NCI-H510A (cell line): ENCODE measurements at places on chromosomes 5 and 9.

GRCh38 chr5:171418982-171419687 lies at the start of gene FGF18:
FGF18 (plus strand) TSS chr5:171419647; CDS start chr5:171420200, 553 bp downstream.
- peak; percentile 59 for DNase-seq

GRCh38 chr5:126044111-126044668 lies 379.0 kb upstream of the GRAMD2B start:
- peak; percentile 24 for DNase-seq

- DNase-seq, result peak; percentile 85
Observed at GRCh38 chr5:88660947-88661805, 221.8 kb downstream of the MEF2C start.

- DNase-seq, result no peak
Observed at GRCh38 chr9:101399643-101399970, 956 bp downstream of the ZNF189 start.

GRCh38 chr9:125932012-125932411 lies 184.8 kb downstream of the PBX3 start:
- no peak for DNase-seq

- peak; percentile 86 for DNase-seq
Observed at GRCh38 chr9:113910036-113910639, 34.0 kb downstream of the ZNF618 start.

GRCh38 chr5:21185536-21185935 lies 1197.5 kb upstream of the CDH18 start:
- no peak for DNase-seq

DNA sequence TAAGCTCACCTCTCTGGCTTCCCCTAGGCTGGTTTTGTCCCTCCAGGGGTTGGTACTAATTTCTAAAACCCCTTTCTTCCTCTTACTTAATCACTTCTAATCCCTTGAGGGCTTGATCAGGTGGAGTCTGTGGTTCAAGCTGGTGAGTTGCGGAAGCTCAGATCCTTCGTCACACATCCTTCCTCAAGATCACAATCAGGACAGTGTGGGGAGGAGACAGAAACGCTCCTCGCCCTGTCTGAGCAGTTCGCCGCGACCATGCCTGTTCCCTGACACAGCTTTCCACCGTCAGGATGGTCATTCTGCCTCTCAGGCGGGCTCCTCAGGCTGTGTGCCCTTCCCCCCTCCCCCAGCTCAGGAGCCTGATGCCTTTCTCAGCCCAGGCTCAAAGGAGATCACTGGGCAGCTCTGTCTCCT lies 24.3 kb downstream of the CPLX2 start:
- DNase-seq, result no peak

DNA sequence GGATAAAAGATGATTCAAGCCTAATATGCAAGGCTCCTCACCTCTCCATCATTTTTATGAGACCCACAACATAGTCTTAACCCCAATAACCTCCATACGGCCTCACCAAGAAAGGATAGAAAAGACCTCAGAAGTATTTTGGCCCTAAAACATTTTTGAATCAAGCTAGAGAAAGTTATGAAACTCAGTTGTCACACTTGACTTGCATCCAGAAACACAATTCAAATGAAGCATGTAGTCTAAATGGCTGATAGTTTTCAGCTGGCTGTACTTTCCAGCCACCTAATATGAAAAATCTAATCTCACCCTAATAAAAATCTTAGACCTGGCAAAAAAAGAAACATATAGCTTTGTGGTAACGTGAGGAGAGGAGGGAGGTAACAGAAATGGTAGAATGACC lies 116.1 kb downstream of the ARL15 start:
- no peak for DNase-seq

DNA sequence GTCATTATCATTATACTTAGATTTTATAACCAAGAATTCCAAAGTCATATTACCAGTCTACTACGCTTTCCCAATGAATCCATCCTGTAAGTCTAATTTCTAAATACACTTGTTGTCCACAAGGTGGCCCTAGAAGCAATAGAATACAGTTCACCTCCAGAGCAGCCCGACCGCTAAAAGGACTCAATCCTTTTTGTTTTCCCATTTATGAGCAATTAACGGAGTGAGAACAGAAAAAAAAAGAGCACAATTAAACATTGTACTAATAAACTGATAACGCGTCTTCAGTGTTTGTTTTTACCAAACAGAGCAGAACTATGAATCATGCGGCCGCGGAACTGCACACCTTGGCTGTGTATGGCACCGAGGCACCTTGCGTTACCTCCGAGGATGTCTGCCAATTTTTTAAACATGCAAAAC lies 160.7 kb upstream of the DAPK1 start:
- DNase-seq, result peak; percentile 12

DNA sequence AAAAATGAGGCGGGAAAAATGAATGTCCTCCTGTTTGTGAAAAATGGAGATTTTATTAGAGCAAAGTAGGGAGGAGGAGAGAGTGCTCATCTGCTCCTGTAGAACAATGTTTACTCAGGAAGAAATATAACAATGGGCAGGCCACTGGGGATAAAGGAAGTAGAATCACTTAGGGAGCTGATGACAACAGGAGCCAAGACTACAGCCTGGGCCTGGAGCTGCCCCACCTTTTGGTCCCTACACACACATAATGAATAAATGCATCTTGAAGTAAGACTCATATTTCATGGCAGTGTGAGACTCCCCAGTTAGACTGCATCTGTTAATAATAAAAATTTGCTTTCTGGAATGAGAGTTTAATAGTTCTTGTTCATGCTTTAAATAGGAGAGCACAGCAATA lies 1939.8 kb downstream of the EFNA5 start:
- DNase-seq, result no peak
